Large intestine (tissue), 12 donors: ENCODE measurements at places on chromosomes 13 and 19. TPM values are rescaled to one million over a fixed set of nuclear protein-coding genes. Genes with fewer than 3 reads are reported as not detected.

SERPINE3 gene
- 0.66 TPM for polyA plus RNA-seq

WDR88 gene
- 0.54 TPM for polyA plus RNA-seq

CXCL17 gene
- 0.07 TPM for polyA plus RNA-seq

CD22 gene
- 2.2 TPM for polyA plus RNA-seq

NLRP9 gene
- not detected for polyA plus RNA-seq

NCCRP1 gene
- 0.33 TPM for polyA plus RNA-seq

WDR18 gene
- polyA plus RNA-seq, result 33.7 TPM

TTYH1 gene
- polyA plus RNA-seq, result 8.2 TPM

TMC4 gene
- polyA plus RNA-seq, result 110 TPM

CLEC17A gene
- polyA plus RNA-seq, result 0.13 TPM

ZNF729 gene
- polyA plus RNA-seq, result 0.01 TPM

NHLRC3 gene
- polyA plus RNA-seq, result 80.7 TPM

HIF3A gene
- 165 TPM for polyA plus RNA-seq

ODAD3 gene
- polyA plus RNA-seq, result 0.79 TPM

NPAS1 gene
- polyA plus RNA-seq, result 0.49 TPM

PNMA8A gene
- polyA plus RNA-seq, result 6.0 TPM

OR10H1 gene
- polyA plus RNA-seq, result not detected

SWSAP1 gene
- 2.8 TPM for polyA plus RNA-seq

SHANK1 gene
- 3.2 TPM for polyA plus RNA-seq

CCL25 gene
- 1,345 TPM for polyA plus RNA-seq

IRS2 gene
- polyA plus RNA-seq, result 9.3 TPM

ONECUT3 gene
- 1.6 TPM for polyA plus RNA-seq

NLRP11 gene
- 0.04 TPM for polyA plus RNA-seq

CALR3 gene
- polyA plus RNA-seq, result 0.04 TPM

CEACAM4 gene
- 0.16 TPM for polyA plus RNA-seq

SERP2 gene
- polyA plus RNA-seq, result 7.6 TPM

EEF1AKMT1 gene
- polyA plus RNA-seq, result 9.0 TPM

CDX2 gene
- polyA plus RNA-seq, result 132 TPM

FFAR2 gene
- polyA plus RNA-seq, result 3.1 TPM

IGFL3 gene
- polyA plus RNA-seq, result not detected

SCN1B gene
- polyA plus RNA-seq, result 0.96 TPM

ZNF808 gene
- 14.8 TPM for polyA plus RNA-seq

PGLYRP1 gene
- polyA plus RNA-seq, result 0.07 TPM

IZUMO1 gene
- 0.40 TPM for polyA plus RNA-seq

OR7C1 gene
- polyA plus RNA-seq, result 0.03 TPM

ITGBL1 gene
- 0.13 TPM for polyA plus RNA-seq

PLEKHF1 gene
- 2.5 TPM for polyA plus RNA-seq
